ENCODE measurements at places on chromosomes 12 and 14.

- no peaks in the 10 kb centered on the region for H3K27me3 ChIP-seq
- H3K4me1 ChIP-seq: no peaks in the 10 kb centered on the region
- H3K27ac ChIP-seq: no peak overlapping the region
- H3K36me3 ChIP-seq: no peaks in the 10 kb centered on the region
- no peak for DNase-seq
These were observed 3.2 kb downstream of the RNASE1 start for GRCh38 chr14:20799456-20799891.

DNA sequence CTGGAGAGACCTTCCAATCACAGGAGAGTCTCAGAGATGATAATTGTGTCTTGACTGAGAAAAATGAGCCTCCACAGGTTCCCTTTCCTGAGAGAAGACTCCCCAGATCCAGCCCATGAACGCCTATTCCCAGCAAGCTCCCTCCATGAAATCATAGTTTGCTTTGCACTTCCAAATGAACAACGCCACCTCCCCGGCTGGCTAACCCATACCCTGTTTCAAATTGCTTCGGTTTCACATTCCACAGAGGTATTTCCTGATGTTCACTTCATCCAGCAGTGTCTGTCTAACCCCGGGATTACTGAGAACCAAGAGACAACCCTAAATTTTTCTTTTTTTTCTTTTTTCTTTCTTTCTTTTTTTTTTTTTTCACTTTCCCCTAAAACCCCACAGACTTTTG, 124.1 kb upstream of the RFLNA start:
- H3K27ac ChIP-seq: no peak overlapping the region
- H3K36me3 ChIP-seq: no peaks in the 10 kb centered on the region
- no peak overlapping the region for H3K4me3 ChIP-seq
- H3K4me1 ChIP-seq: no peaks in the 10 kb centered on the region
- no peak for DNase-seq
- H3K27me3 ChIP-seq: no peaks in the 10 kb centered on the region

- H3K27ac ChIP-seq: no peak overlapping the region
- no peak overlapping the region for H3K4me3 ChIP-seq
- H3K27me3 ChIP-seq: no peaks in the 10 kb centered on the region
- no peaks in the 10 kb centered on the region for H3K36me3 ChIP-seq
These were observed 677.6 kb downstream of the NRXN3 start for GRCh38 chr14:78847801-78848200.

- no peak for DNase-seq
- peaks cover 36% of the 10 kb centered on the region for H3K4me1 ChIP-seq
- no peaks in the 10 kb centered on the region for H3K36me3 ChIP-seq
- no peaks in the 10 kb centered on the region for H3K27me3 ChIP-seq
These were observed 8.6 kb downstream of the ASB2 start for GRCh38 chr14:93967637-93968250.

- peaks cover 6% of the 10 kb centered on the region for H3K4me1 ChIP-seq
- no peak for DNase-seq
- H3K36me3 ChIP-seq: no peaks in the 10 kb centered on the region
- no peak overlapping the region for H3K4me3 ChIP-seq
- H3K27me3 ChIP-seq: no peaks in the 10 kb centered on the region
These were observed 22.3 kb downstream of the MSRB3 start for GRCh38 chr12:65300679-65301349.

DNA sequence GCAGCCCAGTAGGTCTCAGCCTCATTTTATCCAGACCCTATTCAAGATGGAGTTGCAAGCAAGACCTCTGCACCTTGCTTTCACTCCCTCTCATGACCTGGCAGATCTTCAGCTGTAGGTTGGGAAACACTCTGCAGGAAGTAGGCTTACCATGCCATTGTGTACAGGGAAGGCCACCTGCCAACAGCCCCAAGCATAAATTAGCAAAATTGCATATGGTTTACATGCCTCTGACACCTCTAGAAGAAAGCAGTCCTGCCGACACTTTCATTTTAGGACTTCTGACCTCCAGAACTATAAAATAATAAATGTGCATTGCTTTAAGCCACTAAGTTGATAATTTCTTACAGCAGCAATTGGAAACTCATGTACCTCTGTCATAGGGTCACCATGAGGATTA, 96.9 kb downstream of the SLC15A4 start:
- H3K27ac ChIP-seq: no peak overlapping the region
- no peaks in the 10 kb centered on the region for H3K36me3 ChIP-seq
- no peak overlapping the region for H3K4me3 ChIP-seq
- DNase-seq: no peak
- no peaks in the 10 kb centered on the region for H3K27me3 ChIP-seq

- no peaks in the 10 kb centered on the region for H3K36me3 ChIP-seq
- H3K27ac ChIP-seq: peak overlapping the region; percentile 83
- H3K4me3 ChIP-seq: no peak overlapping the region
- DNase-seq: no peak
These were observed 39.8 kb downstream of the BORCS5 start for GRCh38 chr12:12396694-12397093.

DNA sequence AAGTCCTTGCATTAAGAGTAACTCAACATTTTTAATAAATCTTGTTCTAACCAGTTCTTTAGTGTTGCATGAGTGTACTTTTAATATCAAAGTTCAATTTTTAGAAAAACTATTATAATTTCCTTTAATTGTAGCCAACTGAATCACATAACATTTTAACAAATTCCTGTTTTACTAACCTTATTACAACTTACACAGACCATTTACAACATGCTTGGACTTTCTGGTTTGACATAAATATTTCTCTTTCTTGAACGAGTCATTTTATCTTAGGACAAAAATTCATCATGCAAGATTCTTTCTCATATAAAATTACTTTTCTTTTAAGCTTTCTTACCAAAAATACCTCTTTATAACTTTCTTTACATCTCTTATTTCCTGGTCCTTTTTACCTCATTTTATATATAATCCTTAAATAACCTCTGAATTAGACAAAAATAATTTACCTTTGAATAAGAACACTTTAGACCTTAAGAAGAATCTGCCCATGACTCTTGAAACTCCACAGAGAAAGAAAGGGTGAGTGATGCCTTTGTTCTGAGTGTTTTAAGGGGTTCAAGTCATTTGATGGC, 3.9 kb downstream of the SLCO1A2 start:
- DNase-seq: no peak
- H3K4me1 ChIP-seq: no peaks in the 10 kb centered on the region
- H3K36me3 ChIP-seq: no peaks in the 10 kb centered on the region
- H3K27ac ChIP-seq: no peak overlapping the region

GRCh38 chr12:123140676-123141614, 9.9 kb downstream of the PITPNM2 start:
- no peak overlapping the region for H3K4me3 ChIP-seq
- peak overlapping the region; percentile 78 for H3K27ac ChIP-seq
- H3K4me1 ChIP-seq: peaks cover 45% of the 10 kb centered on the region
- no peaks in the 10 kb centered on the region for H3K36me3 ChIP-seq

DNA sequence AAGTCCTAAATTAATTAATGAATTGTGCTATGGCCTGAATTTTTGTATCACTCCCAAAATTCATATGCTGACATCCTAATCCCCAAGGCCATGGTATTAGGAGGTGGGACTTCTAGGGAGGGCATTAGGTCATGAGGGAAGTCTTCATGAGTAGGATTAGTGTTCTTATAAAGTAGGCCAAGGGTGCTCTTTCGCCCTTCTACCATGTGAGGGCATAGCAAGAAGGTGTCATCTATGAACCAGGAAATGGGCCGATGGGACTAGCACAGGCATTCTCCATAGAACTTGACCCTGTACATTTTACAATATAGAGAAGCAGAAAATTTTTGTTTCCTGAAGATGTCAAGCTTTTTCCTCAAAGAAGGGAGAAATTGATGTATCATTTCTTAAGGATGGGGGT, 12.5 kb downstream of the SYT10 start:
- H3K4me1 ChIP-seq: no peaks in the 10 kb centered on the region
- H3K27me3 ChIP-seq: no peaks in the 10 kb centered on the region
- H3K27ac ChIP-seq: no peak overlapping the region
- no peaks in the 10 kb centered on the region for H3K36me3 ChIP-seq

DNA sequence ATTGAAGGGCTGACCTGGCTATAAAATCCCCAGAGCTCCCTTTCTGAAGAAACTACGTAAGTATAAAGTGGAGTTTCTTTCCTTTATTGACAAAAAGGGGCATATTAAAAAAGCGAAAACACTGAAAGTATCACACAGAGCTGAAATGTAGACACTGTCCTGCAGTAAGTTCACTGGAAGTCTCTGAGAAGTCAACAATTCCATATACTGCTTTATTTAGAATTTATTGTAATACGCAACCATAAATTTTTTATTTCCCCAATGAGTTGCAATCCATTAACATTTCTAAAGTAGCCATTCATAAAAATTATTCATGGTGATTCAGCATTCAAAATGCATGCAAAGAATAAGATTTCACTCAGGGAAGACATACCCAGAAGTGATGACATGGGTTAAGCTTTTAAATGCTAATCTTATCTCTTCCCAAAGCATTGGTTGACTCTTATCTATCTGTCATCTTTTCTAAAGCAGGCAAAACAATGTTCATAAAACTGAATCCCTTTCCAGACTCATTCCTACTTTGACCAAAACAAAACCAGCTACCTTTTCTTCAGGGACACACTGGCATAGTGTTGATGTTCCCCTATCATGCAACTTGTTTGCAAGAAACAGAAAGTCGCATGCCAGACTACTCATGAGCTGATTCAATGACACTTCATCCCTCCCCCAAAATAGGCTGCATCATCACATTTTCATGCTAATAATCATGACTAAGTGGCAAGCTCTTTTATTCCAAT, 17.3 kb downstream of the KITLG start:
- H3K4me1 ChIP-seq: peaks cover 9% of the 10 kb centered on the region
- no peak overlapping the region for H3K27ac ChIP-seq
- no peaks in the 10 kb centered on the region for H3K27me3 ChIP-seq
- H3K4me3 ChIP-seq: no peak overlapping the region

DNA sequence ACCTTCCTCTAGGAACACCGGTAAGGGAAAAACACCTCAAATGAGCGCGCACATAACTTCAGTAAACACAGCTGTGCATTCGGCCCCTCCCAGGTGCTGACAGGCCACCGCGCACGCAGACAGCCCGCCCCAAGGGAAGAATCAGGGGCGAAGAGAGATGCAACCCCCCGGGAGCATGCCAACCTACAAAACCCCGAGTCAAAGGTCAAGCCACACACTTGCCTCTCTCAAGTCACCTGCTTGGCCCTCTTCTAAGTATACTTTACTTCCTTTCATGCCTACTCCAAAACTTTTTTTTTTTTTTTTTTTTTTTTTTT, 2.3 kb upstream of the CYP46A1 start:
- H3K27ac ChIP-seq: no peak overlapping the region
- H3K4me1 ChIP-seq: peaks cover 18% of the 10 kb centered on the region
- no peaks in the 10 kb centered on the region for H3K36me3 ChIP-seq
- DNase-seq: no peak

DNA sequence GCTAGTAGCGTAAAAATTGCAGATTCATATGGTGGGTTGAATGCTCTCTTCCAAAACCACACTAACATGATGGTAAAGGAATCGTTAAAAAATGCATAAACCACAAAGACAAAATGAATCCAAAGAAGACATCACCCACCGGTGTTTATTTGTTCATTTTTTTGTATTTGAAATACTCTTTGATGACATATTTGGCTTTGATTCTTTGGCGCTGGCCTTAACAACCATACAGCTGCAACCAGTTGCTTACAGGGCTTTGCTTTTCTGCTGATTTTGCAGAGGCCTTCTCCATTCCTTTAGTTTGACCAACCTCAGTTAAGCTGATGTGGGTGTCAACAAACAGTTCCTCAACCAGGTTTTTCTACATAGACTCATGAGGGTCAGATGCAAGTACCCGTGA, 103.5 kb downstream of the CACNA1C start:
- no peaks in the 10 kb centered on the region for H3K36me3 ChIP-seq
- no peaks in the 10 kb centered on the region for H3K27me3 ChIP-seq
- H3K27ac ChIP-seq: no peak overlapping the region
- H3K4me3 ChIP-seq: no peak overlapping the region
- no peak for DNase-seq

DNA sequence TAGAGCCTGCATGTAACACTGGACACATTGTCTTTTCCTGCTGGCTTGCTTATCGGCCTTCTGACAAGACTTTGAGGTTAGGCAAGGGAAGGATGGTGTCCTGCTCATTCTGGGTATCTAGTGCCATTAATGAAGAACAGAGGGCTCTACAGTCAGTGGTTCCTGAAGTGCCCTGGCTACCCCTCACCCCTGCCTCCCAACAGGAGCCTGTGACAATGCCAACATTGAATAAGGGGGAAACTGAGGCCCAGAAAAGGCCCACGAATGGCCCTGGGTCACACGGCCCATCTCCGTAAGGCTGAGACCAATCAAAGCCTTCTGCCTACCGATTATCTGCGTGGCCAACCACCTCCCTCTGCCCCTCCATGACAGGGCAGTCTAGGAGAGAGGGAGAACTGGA, 2.1 kb downstream of the IFI27L2 start:
- no peak overlapping the region for H3K27ac ChIP-seq
- H3K4me3 ChIP-seq: no peak overlapping the region
- peak; percentile 61 for DNase-seq
- no peaks in the 10 kb centered on the region for H3K36me3 ChIP-seq
- H3K27me3 ChIP-seq: no peaks in the 10 kb centered on the region
- H3K4me1 ChIP-seq: peaks cover 13% of the 10 kb centered on the region

DNA sequence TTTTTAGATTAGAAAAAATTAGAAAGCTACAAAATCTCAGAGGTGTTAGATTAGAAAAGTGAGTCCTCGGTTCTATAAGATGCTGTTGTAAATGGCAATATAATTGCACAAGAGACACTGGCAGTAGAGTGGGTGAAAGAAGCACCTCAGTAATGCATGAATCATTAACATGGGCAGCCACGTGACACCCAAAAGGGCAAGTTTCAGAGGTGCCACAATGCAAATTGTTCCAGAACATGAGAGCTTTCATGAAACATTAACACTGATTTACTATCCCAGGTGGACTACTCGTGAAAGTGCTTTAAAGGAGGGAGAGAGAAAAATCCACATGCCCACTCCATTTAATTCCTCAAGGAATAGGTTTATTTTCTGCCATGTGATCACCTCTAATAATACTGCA, 108.4 kb downstream of the PTPRR start:
- no peak for DNase-seq
- no peak overlapping the region for H3K4me3 ChIP-seq
- H3K27me3 ChIP-seq: no peaks in the 10 kb centered on the region
- no peak overlapping the region for H3K27ac ChIP-seq
- no peaks in the 10 kb centered on the region for H3K4me1 ChIP-seq
- no peaks in the 10 kb centered on the region for H3K36me3 ChIP-seq

DNA sequence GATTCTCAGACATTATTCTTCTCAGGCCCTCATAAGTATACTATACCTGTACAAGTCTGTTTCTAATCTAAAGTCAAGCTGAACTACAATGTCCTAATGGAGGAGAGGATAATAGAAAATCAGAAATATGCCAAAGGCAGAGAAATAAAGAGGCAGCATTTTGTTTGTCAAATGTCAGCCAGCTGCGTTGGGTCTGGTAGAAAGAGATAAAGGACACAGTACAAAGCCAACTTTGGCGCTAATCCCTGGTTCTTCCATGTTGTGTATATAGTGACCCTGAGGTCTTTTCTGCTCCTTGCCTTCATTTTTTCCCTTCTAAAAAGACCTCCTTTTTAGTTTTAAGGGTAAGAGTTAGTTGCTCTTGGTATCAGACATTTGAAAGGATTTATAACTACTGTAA, 103.1 kb downstream of the PRICKLE1 start:
- no peaks in the 10 kb centered on the region for H3K27me3 ChIP-seq
- no peak overlapping the region for H3K4me3 ChIP-seq
- H3K27ac ChIP-seq: no peak overlapping the region
- no peaks in the 10 kb centered on the region for H3K36me3 ChIP-seq
- no peak for DNase-seq
